Cortex of kidney (tissue), 1 donor: ENCODE measurements at places on chromosomes 6 and 20.

DNA sequence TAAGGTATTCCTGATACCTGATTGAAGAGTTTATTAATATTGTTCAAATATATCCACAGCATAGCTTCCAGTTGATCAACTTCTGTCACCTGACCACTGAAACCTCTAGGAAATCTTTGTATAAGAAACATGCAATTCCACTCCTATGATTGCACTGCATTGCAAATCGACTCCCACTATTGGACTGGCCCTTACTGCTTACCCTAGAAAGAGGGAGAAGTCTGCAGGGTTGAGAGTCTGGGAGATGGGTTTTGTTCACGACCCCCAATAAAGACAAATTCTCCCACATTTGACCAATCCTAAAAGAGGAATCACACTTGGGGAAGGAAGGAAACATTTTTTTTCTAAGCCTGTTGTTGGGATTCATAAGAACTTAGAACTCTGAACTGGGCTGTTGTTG lies 43.7 kb downstream of the TNFRSF21 start:
- no peak for DNase-seq

- no peak for DNase-seq
Measured at GRCh38 chr6:72849346-72849745, 227.5 kb downstream of the KCNQ5 start.

- DNase-seq, result no peak
Measured at GRCh38 chr6:131399433-131399832, 173.6 kb upstream of the ARG1 start.

GRCh38 chr6:73234733-73235132 lies 9.4 kb upstream of the KHDC1L start:
- no peak for DNase-seq

- no peak for DNase-seq
Measured at GRCh38 chr6:93196406-93196970, 222.9 kb downstream of the EPHA7 start.

- DNase-seq, result no peak
Measured at GRCh38 chr6:145031001-145031400, 704.3 kb downstream of the EPM2A start.

DNA sequence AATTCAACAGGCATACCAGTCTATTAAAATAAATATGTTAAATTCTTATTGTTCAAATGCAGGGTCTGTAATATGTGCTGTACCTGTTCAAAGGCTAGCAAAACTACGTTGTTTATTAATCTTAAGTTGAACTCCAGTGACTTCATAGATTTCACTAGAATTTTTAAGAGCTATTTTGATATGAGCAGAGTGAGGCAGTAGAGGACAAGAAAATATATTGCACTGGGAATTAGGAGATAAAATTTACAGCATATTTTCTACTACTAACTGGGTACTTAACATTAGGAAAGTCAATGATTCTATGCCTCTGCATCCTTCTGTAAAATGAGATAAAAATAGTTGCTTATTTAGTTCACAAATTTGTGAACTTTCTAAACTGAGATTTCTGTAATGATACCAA lies 162.2 kb upstream of the BMP5 start:
- no peak for DNase-seq
